ENCODE measurements at places on chromosomes 2 and 18.

- DNase-seq, result no peak
Observed at GRCh38 chr2:1407950-1408675, 5.2 kb upstream of the TPO start.

- DNase-seq, result no peak
Observed at GRCh38 chr2:130936451-130936850, 99.7 kb downstream of the ARHGEF4 start.

DNA sequence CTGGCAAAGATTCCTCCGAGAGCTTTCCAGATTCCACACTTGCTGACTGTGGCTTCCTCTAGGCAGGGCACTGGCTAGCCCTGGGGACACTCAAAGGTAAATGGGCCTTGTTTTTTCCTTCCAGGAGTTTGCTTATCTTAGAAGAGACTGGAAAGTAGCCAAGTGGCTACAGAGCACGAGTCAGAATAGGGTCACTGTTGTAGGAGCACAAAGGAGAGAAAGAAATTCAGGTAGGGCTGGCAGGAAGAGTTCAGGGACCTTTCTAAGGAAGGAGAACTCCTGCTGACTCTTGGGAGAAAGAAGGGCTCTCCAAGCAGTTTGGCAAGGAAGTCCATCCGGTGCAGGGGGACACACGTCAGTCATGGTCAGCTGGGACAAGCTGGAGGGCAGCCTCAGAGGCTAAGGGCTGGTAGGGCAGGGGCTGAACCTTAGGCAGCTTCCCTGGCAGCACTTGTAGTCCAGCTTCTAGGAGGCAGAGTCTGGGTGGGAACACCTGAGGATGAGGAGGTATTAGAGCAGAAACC lies 39.5 kb downstream of the NIFK start:
- no peak for DNase-seq

GRCh38 chr2:136008205-136008865 lies 22.9 kb upstream of the DARS1 start:
- DNase-seq, result peak; percentile 19

DNA sequence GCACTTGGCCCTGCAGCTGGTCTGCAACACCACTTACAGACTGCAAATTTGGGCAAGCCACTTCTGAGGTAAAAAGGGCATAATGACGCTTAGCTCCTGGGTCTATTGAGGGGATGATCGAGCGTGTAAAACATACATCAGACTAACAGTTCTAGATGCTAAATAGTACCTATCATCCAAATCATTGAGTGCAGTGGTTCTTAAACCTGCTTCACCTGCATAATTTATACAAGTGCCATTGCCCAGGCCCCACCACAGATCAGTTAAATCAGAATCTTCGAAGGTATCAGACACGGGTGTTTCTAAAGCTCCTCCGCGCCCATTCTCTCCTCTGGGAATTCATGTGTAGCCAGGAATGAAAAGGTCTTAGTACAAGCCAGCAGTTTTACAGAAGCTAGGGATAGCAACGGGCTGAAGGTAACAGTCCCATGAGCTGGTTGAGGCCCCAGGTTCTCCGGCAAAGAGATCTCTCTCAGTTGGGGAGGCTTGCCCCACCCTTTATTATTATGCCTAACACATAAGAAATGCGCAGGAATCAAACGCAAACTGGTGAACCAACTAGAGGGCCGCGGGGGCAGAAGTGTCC lies 737 bp upstream of the RNF181 start:
- DNase-seq, result no peak

GRCh38 chr2:141331127-141331526 lies 799.7 kb downstream of the LRP1B start:
- DNase-seq, result no peak

- no peak for DNase-seq
Observed at GRCh38 chr2:135925571-135925970, 49.3 kb upstream of the MCM6 start.

DNA sequence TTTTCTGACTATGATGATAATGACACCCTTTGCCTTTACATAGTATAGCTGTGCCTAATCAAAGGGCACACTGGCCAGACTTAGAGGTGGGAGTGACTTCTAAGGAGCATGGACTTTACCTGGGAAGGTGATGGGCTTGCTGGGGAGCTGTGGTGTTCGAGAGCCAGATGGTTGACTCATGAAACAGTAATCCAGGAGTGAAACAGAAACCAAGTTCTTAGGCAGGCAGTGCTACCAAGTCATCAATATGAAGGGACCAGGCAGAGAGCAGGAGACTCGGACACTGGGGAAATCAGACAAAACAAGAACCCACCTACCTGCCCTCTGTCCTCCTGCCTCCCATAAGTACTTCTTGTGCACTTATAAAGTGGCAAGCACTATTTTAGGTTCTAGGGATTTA lies 430.4 kb downstream of the DLGAP1 start:
- no peak for DNase-seq

GRCh38 chr2:118923371-118923770 lies 18.6 kb upstream of the MARCO start:
- no peak for DNase-seq

- no peak for DNase-seq
Observed at GRCh38 chr2:17996978-17997377, 118.5 kb downstream of the KCNS3 start.

GRCh38 chr2:47645246-47645645 lies 137.7 kb upstream of the MSH6 start:
- DNase-seq, result no peak

- no peak for DNase-seq
Observed at GRCh38 chr2:42693013-42693615, 70.8 kb downstream of the OXER1 start.

DNA sequence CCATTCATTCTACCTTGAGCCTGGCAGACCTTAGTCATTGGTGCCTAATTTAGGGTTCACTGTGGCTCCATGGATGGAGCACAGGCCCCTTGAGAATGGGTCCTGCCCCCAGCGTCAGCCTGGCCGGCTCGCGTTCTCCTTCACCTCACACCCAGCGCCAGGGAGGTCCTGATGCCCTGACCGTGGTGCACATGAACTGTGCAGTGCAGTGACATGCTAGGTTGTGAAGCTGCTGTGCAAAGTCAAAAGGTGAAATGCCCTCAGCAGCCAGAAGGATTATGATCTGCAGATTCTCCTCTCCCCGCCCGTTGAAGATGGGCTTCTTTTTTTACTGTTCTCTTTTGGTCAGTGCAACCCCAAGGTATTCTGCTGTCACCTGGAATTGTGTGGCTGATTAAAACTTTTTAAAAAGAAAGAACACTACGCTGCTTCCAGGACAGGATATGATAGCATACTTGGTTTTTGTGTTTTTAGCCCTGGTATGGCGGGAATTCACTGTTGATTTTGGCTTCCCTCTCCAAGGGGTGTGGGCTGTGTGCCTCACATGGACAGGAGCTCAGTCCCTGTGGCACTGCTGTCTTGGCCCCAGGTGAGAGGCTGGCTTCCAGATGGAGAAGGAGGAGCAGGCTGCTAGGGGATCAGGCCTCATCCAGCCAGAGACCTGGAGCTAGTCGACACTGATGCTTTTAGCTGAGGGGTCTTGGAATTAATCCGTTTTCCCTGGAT lies 49.4 kb upstream of the MCFD2 start:
- no peak for DNase-seq

DNA sequence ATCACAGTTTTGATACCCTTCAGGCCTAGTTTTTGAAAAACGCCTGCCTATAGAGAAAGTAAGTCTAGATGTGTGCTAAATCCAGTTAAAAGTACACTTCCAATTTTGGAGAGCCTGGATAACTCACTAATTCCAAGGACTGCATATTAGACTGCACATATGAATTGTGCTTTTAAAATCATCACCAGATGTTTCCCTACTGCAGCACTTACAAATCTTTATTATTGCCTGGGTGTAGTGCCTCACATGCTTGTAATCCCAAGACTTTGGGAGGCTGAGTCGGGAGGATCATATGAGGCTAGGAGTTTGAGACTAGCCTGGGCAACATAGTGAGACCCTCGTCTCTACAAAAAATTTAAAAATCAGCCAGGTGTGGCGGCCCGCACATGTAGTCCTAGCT lies 35.9 kb upstream of the HTR2B start:
- DNase-seq, result no peak

GRCh38 chr18:45753286-45753685 lies 29.3 kb downstream of the SLC14A1 start:
- DNase-seq, result no peak

GRCh38 chr18:31454066-31454708 lies 6.6 kb downstream of the DSG3 start:
- DNase-seq, result peak; percentile 54

GRCh38 chr2:137182071-137182470 lies 416.7 kb downstream of the THSD7B start:
- no peak for DNase-seq

DNA sequence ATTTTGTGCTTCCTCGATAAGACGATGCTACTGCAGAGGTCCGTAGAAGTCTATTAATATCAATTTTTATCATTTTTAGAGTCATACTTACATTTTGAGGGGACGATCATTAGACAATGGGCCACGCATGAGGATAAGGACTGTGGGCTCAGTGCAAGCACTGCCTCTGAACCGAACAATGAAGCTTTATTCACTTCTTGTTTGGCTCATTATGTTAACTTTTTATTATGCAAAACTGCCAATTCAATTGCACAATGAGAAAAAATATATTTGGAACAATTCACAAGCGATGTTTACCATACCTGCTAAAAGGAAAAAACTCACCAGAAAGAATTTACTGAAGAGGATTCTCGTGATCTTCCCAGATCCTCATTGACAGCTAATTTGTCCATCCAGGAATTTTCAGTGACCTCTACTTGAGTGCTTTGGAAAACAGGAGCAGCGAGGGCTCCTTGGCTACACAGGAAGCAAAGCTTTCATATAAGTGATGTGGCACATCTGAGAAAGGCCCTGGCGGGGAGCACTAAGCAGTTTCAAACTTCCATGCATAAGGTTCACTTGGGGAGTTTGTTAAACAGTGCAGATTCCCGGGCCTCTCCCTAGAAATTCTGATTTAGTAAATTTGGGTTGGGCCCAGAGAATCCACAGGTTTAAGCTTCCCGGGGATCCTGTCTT lies 13.3 kb upstream of the CAPN13 start:
- no peak for DNase-seq

GRCh38 chr18:48780913-48781162 lies 169.9 kb downstream of the SMAD7 start:
- DNase-seq, result no peak

DNA sequence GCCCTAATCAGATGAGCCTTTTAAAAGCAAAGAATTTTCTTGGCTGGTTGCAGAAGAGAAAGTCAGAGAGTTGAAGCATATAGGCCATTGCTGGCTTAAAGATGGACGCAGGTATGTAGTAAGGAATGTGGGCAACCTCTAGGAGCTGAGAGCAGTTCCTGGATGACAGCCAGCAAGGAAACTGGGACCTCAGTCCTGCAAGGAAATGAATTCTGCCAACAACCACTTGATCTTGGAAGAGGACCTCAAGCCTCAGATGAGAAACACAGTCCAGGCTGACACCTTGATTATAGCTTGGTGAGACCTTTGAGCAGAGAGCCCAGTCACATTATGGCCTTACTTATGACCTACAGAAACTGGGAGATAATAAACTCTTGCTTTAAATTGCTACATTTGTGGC lies 15.7 kb downstream of the PHOSPHO2 start:
- no peak for DNase-seq

DNA sequence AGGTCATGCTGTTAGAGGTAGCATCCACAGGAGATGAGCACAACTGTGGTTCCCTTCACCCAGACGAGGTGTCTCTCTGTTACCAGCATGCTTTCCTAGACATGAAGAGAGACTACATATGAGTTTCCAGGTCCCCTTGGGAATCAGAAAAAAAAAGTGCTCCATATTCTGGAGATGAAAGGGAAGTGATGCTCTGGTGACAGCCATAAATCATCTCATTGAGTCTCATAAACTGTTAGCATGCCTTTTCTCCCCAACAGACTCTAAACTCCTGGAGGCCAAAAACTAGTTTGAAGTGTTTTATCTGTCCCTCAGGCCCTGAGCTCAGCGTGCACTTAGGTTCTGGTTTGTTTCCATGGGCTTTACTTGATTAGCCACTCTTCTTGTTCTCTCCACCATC lies 124.6 kb upstream of the CREB1 start:
- DNase-seq, result no peak

- no peak for DNase-seq
Observed at GRCh38 chr2:221541131-221541735, 30.9 kb downstream of the EPHA4 start.

- no peak for DNase-seq
Observed at GRCh38 chr18:13387855-13388548, 169.4 kb downstream of the LDLRAD4 start.

Measured in breast epithelium (tissue), 4 donors.